ENCODE measurements at places on chromosomes 11 and 22.

- no peak for DNase-seq
Measured at GRCh38 chr11:77522215-77522614, 48.3 kb upstream of the PAK1 start.

DNA sequence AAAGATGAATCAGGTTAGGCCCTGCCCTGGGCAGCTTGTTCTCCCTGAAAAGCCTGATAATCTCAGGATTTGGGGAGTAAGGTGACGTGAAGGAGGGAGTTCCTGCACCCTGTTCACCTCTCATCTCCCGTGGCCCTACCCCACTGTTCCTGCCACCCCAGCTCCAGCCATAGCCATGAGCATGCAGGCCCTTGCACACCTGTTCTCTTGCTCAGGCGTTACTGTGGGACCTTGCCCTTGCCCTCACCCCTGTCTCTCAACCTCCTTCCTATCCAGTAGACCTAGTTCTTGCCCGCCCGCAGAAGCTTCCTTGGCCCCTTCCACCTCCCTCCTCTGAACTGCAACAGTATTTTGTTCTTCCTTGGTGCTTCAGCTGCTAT, 15.0 kb downstream of the TSKU start:
- no peak for DNase-seq

DNA sequence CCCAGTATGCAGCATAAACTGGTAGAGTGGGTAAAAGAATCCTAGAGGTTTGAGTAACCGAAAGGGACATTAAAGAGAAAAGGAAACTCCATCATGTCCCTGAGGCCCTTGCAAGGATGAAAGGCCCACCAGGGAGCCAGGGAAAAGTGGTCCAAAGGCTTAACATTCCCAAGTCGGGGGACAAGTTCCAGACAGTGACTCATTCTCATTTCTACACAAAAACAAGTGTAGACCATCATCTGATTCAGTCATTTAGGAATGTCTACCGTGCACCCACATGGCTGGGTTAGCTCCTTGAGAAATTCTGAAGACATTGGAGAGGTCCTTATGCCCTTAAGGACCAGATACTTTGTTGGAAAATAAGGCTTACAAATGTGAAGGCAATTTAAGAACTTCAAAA, 4.8 kb upstream of the NOX4 start:
- DNase-seq = no peak

DNA sequence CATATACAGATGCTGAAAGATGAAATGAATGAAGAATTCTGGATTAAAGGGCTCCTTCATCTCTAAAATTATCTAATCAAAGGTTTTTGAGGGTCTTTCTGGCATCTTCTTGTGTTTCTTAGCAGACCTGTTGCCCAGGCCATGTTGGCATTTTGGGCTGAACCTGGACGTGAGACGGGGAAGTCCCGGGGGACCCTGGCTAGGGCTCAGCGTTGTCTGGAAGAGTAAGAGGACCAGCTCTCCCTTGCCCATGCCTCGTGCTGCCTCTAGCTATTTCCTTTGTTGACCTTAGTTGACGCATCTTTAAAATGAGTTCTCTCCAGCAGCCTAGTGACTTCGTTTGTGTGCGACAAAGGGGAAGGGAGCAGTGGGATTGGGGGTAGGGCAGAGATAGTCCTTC, 152.2 kb downstream of the ST3GAL4 start:
- no peak for DNase-seq

- no peak for DNase-seq
Measured at GRCh38 chr11:67666676-67667489, 7.5 kb downstream of the ALDH3B2 start.

- no peak for DNase-seq
Measured at GRCh38 chr11:44819346-44819745, 92.6 kb downstream of the TSPAN18 start.

All from activated CD4-positive, alpha-beta T cell treated with anti-CD3 and anti-CD28 coated beads for 4 hours (primary cell).